ENCODE measurements at places on chromosomes 6 and 20.
A peak's percentile ranks its signal among the peaks of the same experiment; 100 is the strongest.

DNA sequence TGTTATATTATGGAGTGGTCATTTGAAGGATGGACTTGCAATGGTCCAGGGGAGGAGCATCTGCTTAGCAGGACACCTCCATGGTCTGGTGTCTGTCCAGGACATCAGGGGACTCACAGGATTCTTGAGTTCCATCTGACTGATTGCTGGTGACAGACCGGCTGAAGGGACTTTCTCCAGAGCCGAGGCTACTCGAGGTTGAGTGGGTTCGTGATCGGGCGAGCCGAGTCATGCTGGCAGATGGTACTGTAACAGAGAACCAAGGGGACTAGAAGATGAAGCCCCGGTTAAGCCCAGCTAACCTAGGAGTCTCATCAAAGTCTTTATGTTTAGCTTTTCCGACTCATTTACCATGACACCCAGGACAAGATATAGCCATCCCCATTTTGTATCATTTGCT is 7.5 kb upstream of the SLA2 start:
- DNase-seq, result no peak

- no peak for DNase-seq
These were observed 22.6 kb downstream of the DDO start for GRCh38 chr6:110392727-110393126.

DNA sequence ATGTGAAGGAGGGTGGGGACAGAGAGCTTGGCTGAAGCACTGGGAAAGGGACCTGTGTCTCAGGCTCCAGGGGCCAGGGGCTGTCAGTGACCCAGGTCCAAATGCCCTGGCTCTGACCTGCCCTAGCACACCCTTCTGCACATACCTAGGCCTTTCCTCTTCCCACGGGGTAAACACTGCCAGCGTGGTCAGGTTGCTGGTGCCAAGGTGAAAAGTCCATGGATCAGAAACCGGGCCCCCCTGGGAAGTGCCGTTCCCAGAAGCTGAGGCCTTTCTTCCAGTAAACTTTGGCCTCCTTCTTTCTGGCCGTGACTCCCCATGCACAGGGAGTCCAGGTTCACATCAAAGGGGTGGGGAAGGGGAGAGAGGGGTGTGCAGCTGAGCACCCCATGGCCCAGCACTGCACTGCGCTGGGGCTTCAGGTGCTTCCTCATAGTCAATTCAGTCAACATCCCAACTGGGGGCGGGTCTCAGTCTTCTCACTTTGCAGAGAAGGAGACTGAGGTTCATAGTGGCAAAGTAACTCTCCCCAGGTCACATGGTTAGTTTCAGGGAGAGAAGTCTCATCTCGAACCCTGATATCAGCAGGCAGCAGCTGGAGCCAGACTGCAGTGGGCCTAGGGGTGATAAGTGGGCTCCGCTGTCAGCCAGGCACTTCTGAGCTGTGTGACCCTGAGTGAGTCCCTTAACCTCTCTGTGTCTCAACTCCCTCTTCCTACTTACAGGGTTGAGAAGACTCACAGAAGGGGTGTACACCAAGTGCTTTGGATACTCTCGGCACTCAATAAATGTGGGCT is 17.0 kb downstream of the PCK1 start:
- no peak for DNase-seq

- no peak for DNase-seq
These were observed 12.4 kb downstream of the WFDC3 start for GRCh38 chr20:45779011-45779915.

GRCh38 chr6:31497531-31498476 is at the start of gene MICB:
TSS of gene MICB (plus strand) at chr6:31498145. CDS start at chr6:31498194, 49 bp downstream.
- DNase-seq, result peak; percentile 63

- DNase-seq, result no peak
These were observed 31.6 kb upstream of the CSNK2A1 start for GRCh38 chr20:575230-575629.

DNA sequence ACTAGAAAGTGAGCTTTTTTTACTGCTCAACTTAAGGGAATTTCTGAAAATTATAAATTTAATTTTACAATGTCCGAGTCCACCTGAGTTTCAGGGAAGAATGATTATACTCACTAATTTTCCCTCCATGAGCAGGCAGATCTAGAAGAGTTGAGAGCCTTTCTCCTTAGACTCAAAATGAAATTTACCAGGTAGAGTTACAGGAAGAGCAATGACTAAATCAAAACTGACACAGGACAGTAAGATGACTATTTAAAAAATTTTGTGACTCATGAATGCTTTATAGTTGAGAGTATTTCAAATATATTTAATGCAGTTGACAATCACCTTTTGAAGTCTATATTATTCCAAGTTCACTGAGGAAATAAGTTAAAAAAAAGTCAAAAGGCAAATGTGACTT is 198.1 kb upstream of the NRSN1 start:
- DNase-seq, result no peak

- no peak for DNase-seq
These were observed 514 bp downstream of the ACOT13 start for GRCh38 chr6:24667378-24667803.

DNA sequence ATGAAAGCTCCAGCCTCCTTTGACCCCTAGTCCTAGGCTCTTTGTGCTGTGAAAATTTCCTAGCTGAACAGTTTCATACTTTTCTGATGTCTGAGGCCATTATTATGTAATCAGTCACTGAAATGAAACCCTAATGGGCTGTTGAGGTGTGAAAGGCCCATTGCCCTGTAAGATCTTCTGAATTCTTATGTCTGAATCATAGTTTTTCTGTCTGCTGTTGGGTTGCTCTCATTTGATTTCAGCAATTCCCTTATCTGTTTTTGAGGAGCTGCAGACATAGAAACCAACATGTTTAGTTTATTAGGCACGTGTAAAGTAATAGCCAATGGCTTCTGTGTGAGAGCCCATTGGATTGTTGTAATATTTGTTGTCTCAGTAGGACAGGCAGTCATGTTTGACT is 118.1 kb downstream of the EYA4 start:
- DNase-seq, result no peak

- DNase-seq, result no peak
These were observed 825 bp upstream of the FAM135A start for GRCh38 chr6:70412252-70413113.

GRCh38 chr6:158041370-158041769 is 59.7 kb downstream of the SYNJ2 start:
- DNase-seq, result no peak

DNA sequence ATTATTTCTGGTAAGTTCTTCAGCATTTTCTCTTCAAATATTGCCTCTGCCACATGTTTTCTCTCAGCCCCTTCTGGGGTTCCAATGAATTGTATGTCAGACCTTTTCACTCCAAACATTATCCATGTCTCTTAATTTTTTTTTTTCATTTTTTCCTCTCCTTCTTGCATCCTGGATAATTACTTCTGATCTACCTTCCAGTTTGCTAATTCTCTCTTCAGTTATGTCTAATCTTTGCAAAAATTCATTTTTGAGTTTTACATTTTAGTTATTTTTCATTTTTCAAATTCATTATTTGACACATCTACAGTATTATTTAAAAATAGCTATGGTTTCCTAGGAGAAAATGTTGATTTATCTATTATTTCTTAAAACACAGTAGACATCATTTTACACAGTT is 271.7 kb downstream of the TFAP2B start:
- DNase-seq, result no peak

GRCh38 chr20:38633577-38634093 is 32.0 kb downstream of the ARHGAP40 start:
- DNase-seq, result peak; percentile 37
